ENCODE measurements at places on chromosomes 16 and 17. TPM values are rescaled to one million over a fixed set of nuclear protein-coding genes. Genes with fewer than 3 reads are reported as not detected.
A peak's percentile ranks its signal among the peaks of the same experiment; 100 is the strongest.

GCGR gene
- total RNA-seq: not detected

DNA sequence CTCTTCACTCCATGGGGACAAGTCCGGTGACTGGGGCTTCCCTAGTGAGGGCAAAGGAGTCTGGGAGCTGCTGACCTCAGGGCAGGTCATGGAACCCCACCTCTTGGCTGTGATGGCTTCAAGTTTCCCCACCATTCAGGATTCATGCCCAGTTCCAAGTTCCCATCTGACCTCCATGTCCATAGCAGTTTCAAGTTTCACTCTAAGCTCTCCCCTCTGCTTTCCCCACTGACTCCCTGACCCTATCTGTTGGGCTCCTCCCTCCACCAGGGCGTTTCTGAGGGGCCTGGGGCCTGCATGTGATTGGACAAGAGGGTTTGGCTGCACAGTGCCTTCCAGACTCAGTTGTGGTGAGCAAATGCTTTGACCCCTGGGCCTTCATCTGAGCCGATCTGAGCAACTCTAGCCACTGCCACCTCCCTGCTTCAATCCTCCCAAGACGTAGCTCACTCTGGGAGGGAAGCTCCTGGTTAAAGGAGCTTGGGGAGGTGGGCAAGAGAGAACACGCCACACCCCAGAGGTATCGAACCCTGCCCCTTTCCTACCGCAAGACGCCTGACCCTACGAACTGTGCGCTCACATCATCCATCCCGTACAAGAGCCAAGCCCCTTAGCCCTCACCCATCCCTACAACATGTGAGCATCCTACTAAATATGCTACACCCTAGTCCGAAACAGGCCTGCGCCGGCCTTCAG, 8.3 kb downstream of the ZNF629 start:
- H3K27me3 ChIP-seq: no peaks in the 10 kb centered on the region
- peaks cover 16% of the 10 kb centered on the region for H3K4me1 ChIP-seq
- H3K27ac ChIP-seq: no peak overlapping the region

DNA sequence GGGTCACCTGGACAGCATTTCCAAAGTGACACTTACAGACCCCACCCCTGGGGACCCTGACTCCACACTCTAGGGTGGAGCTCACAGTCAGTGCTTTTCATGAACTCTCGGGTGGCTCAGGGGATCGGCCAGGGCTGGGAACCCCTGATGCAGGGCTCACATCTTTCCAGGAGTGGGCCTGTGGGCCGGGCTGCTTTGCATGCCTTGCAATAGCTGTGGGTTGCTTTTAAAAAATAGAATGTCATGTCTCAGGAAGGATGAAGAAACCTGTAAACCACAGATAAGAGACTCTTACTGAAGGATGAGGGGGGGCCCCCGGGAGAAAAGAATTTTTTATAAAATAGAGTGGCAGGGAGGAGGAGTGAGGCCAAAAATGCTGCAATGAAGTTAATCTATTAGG, 40.2 kb downstream of the RBFOX3 start:
- H3K36me3 ChIP-seq: no peaks in the 10 kb centered on the region
- no peak overlapping the region for H3K27ac ChIP-seq
- no peaks in the 10 kb centered on the region for H3K27me3 ChIP-seq
- DNase-seq: no peak

GRCh38 chr16:50520451-50521245, 27.5 kb upstream of the NKD1 start:
- H3K4me1 ChIP-seq: no peaks in the 10 kb centered on the region
- no peak overlapping the region for H3K27ac ChIP-seq
- H3K4me3 ChIP-seq: no peak overlapping the region
- DNase-seq: no peak
- H3K36me3 ChIP-seq: no peaks in the 10 kb centered on the region
- H3K27me3 ChIP-seq: no peaks in the 10 kb centered on the region

DNA sequence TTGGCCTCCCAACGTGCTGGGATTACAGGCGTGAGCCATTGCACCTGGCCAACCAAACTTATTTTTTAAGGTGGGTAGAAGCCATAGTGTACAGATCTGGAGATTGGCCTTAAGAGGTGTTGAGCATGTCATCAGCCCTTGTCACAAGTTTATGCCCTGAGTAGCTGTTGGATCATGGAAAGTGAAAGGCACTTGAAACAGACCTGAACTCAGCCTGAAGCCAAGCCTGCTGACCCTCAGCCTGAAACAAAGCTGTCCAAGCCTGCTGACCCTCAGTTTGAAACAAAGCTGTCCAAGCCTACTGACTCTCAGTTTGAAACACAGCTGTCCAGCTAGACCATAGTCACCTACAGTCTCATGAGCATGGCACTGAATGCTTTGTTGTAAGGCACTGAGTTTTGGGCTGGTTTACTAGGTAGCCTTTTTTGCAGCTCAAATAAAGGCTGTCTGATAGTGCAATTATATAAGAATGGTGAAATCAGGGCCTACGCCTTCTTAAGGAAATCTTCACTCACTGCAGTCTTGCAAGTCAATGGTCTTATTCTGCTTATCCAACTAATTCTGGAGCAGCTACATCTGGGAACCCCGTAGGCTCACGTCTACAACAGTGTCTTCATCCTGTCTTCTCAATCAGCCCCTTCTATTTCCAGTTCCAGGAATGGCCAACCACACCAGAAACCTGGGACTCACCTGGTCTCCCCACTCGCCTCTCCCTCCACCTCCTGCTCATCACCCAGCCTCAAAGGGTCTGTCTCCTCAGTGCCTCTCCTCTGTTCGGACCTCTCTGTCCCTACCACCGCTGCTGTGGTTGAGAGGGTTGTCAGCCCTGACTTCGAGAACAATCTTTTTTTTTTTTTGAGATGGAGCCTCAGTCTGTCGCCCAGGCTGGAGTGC, 2.9 kb upstream of the NPIPB15 start:
- no peaks in the 10 kb centered on the region for H3K36me3 ChIP-seq
- H3K4me1 ChIP-seq: no peaks in the 10 kb centered on the region
- no peak overlapping the region for H3K4me3 ChIP-seq
- no peaks in the 10 kb centered on the region for H3K27me3 ChIP-seq
- no peak overlapping the region for H3K27ac ChIP-seq
- DNase-seq: no peak

DNA sequence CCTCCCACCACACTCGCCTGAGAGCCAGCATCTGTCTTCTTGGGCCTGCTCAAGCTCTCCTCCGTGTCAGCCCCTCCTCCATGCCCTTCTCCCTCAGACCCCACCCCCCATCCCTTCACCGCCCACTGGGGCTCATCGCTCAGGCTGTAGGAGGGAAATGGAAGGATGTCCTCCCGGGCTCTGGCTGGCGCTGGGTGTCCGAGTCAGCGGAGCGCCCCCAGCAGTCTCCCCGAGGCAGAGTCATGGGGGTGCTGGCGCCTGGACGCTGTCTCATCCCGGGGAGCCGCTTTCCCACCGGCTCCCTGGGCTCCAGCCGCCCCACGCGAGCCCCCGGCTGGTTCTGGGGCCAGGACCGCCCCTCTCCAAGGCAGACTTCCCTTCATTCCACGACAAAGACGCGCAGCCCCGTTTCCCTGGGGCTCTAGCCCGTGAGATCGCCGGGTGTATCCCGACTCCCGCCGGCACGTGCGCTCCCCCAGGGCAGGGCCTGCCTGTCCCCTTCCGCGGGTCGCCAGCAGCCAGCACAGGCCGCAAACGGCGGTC, 428 bp upstream of the ANTKMT start:
- H3K4me1 ChIP-seq: peaks cover 24% of the 10 kb centered on the region
- no peaks in the 10 kb centered on the region for H3K36me3 ChIP-seq
- peak; percentile 30 for DNase-seq
- H3K27ac ChIP-seq: peak overlapping the region; percentile 66

GRCh38 chr17:76353004-76353598, 615 bp downstream of the PRPSAP1 start:
- H3K27ac ChIP-seq: peak overlapping the region; percentile 98
- peaks cover 1% of the 10 kb centered on the region for H3K36me3 ChIP-seq
- H3K4me1 ChIP-seq: no peaks in the 10 kb centered on the region
- peak overlapping the region; percentile 72 for H3K4me3 ChIP-seq

DNA sequence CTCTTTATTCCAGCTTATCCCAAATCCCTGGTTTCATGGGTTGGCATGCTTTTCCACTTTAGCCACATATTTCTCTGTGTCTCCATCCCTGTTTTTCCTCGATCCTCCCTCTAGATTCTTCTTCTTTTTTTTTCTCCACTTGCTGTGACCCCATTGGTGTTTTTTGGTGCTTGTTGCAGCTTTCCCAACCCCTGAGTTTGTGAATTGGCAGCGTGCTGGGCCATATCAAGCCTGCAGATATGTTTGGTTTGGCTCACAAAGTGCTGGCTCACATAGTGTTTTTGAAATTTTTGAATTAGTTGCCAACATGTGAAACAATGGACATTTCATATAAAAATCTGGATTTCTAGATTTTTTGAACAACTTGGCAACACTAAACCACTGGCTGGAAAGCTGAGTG, 8.8 kb downstream of the GPR139 start:
- H3K36me3 ChIP-seq: no peaks in the 10 kb centered on the region
- H3K4me3 ChIP-seq: no peak overlapping the region
- no peaks in the 10 kb centered on the region for H3K27me3 ChIP-seq
- no peak for DNase-seq
- H3K4me1 ChIP-seq: no peaks in the 10 kb centered on the region
- H3K27ac ChIP-seq: no peak overlapping the region

- H3K27ac ChIP-seq: no peak overlapping the region
- H3K4me1 ChIP-seq: no peaks in the 10 kb centered on the region
- H3K36me3 ChIP-seq: no peaks in the 10 kb centered on the region
- DNase-seq: no peak
- H3K4me3 ChIP-seq: no peak overlapping the region
- no peaks in the 10 kb centered on the region for H3K27me3 ChIP-seq
These were observed 10.2 kb upstream of the MEOX1 start for GRCh38 chr17:43671755-43672519.

DNA sequence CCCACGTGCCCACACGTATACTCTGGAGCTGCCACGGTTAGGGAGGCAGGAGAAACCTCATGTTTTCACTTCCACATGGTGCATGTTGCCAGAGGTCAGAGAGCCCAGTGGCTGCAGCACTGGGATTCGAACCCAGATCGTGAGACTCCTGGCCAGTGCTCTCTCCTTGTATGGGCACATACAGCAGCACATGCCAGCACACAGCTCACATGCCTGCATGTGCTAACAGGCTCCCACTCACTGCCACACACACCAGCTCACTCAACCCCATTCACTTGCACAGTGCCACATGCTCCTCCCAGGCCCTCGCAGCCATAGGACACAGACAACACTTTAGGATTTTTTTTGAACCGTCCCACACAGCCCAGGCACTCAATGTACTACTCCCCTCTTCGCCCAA, 49.5 kb upstream of the MRPS23 start:
- no peaks in the 10 kb centered on the region for H3K27me3 ChIP-seq
- DNase-seq: no peak
- H3K27ac ChIP-seq: peak overlapping the region; percentile 95
